ENCODE measurements at places on chromosomes 3 and 15.

DNA sequence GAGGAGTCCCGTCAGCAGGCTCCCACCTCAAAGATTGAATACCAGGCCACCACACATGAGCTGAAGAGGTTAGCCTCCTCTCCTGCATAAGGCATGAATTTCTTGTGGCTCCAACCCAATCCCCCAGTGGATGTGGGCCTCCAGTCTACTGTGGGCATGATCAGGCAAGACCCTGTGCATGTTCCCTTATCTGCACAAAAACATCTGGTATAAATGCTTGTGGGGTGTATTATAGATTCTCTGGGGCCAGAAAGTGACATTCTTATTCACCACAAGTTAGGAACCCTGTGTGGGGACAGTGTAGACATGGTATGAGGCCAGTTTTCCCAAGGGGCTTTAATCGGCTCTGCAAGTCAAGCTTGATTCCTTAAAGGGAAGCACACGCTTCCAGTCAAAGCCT lies 18.2 kb upstream of the UBP1 start:
- no peak for DNase-seq

DNA sequence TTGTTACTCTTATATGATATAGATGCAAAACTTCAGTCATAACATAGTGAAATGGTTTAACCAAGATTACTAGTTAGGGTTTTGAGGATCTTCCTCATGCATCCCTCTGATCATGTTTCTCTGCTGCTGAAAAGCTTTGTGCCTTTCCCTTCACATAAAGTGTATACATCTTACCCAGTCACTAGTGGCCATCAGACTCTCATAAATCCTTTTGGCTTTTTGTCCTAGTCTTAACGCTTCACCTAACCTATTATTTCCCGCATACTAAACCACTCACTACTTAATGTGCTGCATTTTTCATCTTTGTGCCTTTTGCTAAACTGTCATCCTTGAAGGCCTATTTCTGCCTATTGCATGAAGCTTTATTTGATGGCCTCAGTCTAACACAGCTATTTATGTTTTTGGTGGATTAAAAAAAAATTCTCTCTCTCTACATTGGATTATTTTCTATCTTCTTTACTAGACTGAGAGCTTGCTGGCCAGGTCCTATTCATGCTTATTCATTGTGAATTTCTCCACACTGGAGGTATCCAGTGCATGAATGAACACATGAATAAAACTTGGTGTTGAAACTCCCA lies 717.6 kb upstream of the GOLIM4 start:
- DNase-seq, result no peak

GRCh38 chr3:40516201-40516600 lies 8.6 kb upstream of the ZNF621 start:
- no peak for DNase-seq

DNA sequence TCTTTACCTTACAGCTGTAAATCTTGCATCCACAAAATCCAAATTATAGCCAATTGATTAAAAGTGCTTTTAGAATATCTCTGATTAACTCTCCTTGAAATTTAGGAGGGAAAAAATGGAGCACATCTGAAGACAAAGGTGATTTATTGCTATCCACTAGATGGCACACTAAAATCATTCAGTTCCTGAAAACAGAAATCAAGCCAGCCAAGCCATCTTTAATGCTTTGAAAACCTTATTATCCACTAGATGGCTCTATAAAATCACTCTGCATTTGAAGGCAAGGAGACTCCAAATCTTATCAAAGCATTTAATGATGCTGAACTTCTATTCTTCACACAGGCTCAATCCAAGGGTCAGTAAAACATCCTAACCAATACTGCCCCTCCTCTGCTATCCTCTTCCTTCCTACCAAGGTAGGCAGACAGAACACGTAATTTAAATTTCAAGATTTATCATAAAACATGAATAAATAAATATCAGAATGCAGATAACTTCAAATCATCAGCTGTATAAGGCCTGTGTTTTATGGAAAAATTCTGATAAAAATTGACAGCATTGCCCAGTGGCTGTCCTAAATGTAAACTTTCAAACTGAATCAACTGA lies 48.4 kb downstream of the GOLIM4 start:
- DNase-seq, result no peak

- DNase-seq, result no peak
Observed at GRCh38 chr3:14307656-14308302, 94.6 kb upstream of the SLC6A6 start.

GRCh38 chr3:109396806-109397205 lies 59.5 kb upstream of the DPPA4 start:
- DNase-seq, result no peak

DNA sequence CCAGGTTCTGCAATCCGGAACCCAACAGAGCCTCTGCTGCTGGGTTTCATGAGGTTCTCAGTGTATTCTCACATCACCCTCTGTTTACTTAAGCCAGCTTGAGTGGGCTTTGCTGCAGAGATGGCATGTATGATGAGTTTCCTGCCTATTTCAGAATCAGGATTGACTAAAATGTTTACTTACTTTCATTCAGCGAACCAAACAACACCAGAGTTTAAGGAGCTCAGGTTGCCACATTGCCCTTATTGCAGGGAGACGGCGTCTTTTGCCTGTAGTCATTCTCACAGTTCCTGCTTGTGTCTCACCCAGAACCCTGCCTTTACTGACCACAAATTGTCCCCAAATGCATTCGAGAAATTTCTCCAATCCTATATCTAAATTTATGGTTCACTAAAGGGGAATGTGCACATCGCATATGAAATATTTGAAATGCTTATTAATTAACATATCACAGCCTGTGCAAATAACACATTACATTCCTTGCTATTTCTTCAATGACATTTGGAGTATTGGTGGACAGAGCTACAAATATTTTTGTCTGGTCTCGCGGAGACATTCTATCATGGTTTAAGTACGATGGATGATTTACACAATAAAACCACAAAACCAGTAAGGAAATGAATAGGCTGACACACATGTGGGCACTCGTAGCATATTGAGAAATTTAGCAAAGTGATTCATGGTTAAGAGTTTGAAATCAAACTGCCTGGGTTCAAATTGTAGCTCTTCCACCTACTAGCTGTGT lies 377.2 kb upstream of the CFAP20DC start:
- DNase-seq, result no peak

DNA sequence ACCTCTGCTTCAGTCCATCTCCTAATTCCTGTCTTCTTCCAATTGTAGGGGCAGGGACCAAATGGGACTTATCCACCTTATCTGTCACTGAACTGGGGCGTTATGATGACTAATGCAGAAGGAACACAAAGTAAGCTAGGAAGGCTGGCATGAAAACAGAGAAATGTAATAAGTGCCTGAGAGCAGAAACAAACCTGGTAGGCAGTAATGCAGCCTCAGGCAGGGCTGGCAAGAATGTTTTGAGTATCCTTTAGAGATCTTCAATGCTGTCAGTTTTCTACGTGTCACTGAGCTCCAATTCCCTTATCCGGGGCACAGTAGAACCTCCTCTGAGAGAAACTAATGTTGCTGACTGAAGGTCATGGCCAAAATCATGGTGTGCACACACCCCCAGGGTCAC lies 246.2 kb upstream of the TBL1XR1 start:
- DNase-seq, result no peak

- no peak for DNase-seq
Observed at GRCh38 chr15:51263726-51264125, 74.7 kb downstream of the CYP19A1 start.

GRCh38 chr15:25362545-25362944 lies 76.3 kb downstream of the UBE3A start:
- DNase-seq, result no peak

DNA sequence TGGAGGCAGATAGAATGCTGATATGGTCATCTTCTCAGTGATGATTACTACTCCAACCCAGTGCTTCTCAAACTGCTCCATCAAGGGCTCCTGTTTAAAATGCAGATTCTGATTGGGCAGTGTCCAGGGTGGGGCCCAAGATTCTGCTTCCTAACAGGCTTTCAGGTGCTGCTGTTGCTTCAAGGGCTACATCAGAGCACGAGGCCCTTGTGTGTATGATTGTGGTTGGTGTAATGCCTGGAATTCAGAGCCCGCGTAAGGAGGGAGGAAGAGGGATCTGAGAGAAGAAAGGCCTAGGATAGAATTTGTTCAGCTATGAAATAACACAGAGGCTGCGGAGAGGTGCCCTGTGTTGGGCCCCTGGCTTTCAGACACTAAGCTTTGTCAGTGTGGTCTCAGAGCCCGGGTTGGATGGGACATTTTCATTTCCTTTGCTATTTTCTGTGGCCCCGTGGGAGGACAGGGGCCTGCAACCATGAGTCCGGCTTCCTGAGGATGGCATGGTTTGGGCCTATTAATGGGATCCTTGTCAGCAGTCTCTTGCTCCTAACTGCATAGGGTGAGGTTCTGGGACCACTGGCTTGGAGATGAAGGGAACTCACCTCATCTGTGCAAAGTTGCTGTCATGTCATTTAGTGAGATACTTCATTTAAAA lies 53.0 kb downstream of the ATP1B3 start:
- DNase-seq, result no peak

DNA sequence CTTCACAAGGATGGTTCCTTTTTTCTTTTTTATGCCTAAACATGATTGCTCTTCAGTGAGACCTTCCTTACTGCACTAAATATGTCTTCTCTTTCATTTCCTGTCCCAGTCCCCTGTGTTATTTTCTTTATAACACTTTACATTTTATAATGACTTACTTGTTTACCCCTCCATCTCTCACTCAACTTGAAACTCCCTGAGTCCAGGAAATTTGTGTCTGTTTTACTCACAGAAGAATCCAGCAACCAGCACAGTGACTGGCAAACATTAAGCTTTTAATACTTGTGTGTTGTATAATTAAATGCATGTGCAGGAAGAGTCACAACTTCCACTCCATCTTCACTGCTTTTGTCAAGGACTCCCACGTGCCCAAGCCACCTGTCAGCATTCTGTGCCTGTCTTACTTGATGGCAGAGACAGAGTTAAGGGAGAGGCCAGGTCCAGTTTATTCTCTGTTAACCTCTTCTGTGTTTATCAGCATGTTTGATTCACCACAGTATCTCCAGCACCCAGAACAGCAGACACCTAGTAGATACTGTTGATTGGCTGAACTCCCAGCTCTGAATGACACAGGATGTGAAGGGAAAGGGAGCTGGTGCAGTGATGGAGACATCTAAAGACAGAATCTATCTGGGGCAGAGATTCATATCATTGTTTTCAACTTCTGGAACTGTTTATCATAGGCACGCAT lies 42.8 kb downstream of the SSR3 start:
- DNase-seq, result no peak

GRCh38 chr15:76006136-76006778 lies 6.0 kb downstream of the NRG4 start:
- no peak for DNase-seq

- no peak for DNase-seq
Observed at GRCh38 chr15:101090428-101090790, 161.4 kb downstream of the CHSY1 start.

DNA sequence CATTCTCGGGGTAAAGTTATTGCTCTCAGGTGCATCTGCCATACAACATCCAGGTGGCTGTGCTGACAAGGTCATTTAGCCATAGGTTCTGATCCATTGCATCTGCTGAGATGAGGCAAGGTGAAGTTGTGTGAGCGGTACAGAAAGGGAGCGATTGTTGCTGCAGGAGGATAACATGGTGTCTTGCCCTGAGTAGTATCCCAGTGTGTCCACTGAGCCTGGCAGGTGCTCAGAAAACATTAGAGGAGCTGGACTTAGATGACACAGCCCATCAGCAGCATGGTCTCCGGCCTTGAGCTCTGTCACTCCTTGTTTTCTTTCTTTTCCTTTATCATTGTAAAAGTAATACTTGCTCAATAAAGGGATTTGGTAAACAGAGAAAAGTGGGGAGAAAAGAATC lies 161.1 kb upstream of the ATP10A start:
- no peak for DNase-seq

DNA sequence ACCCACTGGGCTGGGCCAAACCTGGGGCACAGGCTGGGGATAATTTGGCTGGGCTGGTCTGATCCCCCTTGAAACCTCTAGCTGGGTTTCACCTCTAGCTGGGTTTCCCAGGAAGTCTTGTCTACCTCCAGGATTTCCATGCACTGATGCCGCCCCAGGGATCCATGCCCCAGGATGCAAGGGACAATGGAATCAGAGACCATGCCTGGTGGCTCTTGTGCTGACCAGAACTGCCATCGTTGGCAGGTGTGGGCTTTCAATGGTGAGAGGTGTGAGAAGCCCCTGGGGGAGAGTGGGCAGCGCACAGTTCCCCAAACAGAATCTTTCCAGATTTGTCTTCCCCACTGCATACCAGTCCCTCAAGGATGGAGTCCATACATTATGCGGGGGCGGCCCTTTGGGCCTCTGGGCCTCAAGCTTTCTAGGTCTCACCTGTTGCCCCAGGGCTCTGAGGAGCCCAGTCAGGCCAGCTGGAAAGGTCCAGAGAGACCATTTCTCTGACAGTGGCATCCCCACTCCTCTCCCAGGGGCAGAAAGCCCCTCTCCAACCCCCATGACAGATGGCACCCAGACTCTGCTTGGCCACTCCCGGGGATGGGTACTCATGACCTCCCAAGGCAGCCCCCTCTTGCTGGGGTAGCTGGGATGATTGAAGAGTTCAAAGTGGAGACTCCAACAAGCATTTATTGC lies 35.4 kb downstream of the EPHB3 start:
- no peak for DNase-seq

GRCh38 chr3:48970586-48970985 lies 19.5 kb upstream of the P4HTM start:
- no peak for DNase-seq

DNA sequence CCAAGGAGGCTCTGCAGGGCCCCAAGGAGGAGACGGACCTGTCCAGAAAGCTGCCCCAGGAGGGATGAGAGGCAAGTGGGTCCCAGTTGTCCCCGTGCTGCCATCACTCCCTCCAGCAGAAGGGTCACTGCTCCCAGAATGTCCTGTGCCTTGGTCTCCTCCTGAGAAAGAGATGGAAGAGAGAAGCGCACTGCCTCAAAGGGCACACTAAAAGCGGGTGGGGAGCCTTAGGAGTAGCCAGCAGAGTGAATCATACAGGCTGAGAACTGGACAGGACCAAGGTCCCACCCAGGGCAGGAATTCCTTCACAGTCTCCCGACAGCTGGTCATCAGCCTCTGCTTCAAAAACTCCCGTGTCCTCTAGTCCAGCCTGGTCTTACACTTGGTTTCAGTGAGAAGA lies 4.6 kb downstream of the THPO start:
- no peak for DNase-seq

GRCh38 chr15:52733088-52733487 lies 53.9 kb upstream of the ATOSA start:
- no peak for DNase-seq

All from naive thymus-derived CD8-positive, alpha-beta T cell (primary cell).